T1000 (cell line): ENCODE measurements at places on chromosomes 4 and X.

- DNase-seq = peak; percentile 21
Observed at GRCh38 chr4:72505314-72505744, 63.7 kb downstream of the ADAMTS3 start.

DNA sequence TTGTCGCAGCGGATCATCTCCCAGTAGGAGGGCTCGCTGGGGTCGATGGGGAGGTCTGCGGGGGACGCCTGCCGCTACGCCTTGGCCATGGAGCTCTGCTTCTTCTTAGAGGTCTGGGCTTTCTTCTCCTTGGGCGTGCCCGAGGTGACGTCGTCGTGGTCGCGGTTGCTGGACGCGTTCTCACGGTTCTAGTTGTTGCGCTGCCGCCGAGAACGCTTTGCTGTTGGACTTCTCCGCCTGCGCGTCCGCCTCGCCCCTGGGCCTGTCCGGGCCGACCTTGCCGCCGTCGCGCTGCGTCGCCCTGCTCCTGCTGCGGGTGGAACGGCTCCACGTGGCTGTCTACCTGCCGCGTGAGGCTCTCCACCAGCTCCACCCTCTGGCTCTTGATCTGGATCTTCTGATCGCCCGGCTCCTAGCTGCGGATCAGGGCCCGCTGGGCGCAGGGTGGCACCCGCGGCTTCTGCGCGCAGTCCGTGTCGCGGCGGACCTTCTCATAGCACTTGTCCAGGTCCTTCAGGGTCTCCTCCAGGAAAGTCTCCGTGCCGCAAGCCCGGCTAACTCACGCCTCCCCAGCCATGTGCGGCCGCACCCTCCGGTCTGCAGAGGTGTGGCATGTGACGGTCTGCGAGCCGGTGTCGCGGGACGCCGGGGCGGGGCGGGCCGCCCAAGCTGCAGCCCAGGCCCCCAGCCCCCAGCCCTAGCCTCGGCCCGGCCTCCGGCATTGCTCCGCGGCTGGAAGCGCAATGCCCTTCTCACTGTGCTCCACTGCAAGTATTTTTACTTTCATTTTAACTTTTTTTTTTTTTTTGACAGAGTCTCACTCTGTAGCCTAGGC, 40.5 kb upstream of the OGT start:
- no peak for DNase-seq

GRCh38 chrX:118116713-118117550, at the start of gene KLHL13:
Gene KLHL13 (minus strand): TSS chrX:118116810. CDS start chrX:118028473, 88,337 bp downstream.
- peak; percentile 8 for DNase-seq

GRCh38 chrX:43655151-43656004, 721 bp upstream of the MAOA start:
- no peak for DNase-seq

- DNase-seq = no peak
Observed at GRCh38 chrX:115642311-115642710, 81.3 kb downstream of the PLS3 start.

DNA sequence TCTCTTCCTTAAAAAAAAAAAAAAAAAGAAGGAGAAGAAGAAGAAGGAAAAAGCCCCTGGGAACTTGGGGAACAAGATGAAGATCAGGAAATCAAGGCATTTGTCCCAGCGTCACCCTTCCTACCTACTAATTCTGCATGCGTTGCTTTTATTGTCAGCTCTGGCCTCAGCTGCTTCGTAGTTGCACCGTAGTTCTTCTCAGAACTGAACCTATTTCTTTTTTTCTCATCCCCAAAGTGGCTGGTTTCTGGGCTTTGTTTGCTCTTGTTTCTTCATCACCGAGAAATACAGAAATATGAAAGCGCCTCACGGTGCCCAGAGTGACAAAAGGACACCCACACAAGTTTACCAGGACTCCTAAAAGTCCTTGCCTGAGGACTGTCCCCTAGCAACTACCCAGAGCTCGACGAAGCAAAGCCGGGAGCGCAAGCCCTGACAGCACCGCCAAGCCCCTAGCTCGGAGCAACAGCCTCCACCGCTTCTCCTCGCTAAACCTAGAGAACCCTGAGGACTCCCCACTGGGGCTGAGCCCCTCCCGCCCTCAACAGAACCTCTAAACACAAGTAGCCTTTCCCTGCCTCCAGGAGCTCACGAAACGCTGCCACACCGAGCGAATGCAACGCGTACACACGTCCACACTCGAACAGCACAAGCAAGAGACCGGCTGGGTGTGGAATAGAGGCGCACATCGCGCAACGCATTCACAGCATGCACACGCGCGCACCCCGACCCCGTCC, 710 bp downstream of the PRKG2 start:
- DNase-seq = no peak

- DNase-seq = no peak
Observed at GRCh38 chr4:89483833-89484232, 176.2 kb upstream of the GPRIN3 start.

DNA sequence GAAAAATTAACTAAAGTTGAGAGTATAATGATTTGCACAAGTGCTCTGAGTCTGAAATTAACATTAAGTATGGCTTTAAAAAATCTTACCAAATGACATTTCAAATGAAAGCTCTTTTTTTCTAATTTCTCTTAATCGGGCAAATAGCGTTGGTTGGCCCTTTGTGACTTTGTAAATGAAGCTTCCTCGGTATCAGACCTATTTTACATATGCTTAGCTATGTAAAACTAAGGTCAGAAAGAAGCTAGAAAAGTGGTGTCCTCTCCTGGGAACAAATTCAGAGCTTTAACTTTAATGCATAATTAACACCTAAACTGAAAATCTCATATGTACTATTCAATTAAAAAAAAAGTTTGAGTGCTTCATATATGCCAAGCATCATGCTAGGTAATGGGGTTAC, 62.7 kb downstream of the N4BP2 start:
- no peak for DNase-seq

DNA sequence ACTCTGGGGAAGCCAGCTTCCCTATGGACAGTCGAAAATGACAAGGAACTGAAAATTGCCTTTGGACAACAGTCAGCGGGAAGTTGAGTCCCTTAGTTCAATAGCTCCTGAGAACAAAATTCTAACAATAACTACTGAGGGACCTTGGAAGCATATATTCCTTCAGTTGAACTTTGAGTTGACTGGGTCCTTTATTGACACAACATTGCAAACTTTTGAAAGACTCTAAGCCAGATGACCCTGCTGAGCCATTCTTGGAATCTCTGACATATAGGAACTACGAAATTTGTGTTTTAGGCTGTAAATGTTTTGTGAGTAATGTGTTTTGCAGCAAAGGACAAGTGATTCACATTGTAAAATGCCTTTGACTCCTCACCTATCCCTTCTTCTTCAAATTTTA, 548.8 kb upstream of the LCORL start:
- DNase-seq = no peak

DNA sequence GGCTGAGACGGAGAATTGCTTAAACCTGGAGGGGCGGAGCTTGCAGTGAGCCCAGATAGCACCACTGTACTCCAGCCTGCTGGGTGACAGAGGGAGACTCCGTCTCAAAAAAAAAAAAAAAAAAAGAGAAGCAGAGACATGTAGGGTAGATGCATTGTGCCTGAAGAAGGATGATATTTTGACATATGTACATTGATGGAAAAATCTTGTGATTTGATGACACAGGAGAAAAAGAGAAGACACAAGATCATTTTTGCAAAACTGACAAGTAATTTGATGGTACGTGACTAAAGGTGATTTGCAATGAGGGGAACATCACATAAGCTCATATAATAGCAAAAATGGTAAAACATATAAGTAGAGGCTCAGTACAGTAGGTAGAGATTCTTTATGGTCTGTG, 340.1 kb upstream of the FSTL5 start:
- DNase-seq = no peak

DNA sequence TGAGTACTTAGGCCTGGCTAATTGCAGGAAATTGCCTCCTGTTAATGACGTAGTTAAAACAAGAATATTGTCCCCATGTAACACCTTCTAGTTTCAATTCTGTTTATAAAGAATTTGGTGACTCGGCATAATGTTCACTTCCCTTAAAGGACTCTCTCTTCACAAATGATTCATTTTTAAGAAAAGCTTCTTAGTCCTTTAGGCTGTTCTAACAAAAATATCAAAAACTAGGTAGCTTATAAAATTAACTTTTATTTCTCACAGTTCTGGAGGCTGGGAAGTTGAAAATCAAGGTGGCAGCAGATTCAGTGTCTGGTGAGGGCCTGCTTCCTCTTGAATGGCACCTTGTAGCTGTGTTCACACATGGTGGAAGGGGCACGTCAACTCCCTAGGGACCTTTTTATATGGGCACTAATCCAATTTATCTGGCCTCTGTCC, 23.8 kb downstream of the COL25A1 start:
- DNase-seq = no peak

DNA sequence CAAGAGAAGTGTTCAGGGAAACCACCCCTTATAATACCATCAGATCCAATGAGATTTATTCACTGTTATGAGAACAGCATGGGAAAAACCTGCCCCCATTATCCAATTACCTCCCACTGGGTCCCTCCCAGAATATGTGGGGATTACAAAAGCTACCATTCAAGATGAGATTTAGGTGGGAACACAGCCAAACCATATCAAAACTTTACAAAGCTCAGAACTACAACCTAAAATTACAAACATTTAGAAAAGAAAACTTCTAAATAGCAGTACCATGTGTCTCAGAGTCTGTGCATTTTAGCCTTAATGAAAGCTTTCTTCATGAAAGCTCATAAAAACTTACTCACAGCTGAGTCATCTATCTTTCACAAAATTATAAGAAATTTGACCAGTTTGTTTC, 1442.8 kb upstream of the PCDH7 start:
- peak; percentile 55 for DNase-seq

DNA sequence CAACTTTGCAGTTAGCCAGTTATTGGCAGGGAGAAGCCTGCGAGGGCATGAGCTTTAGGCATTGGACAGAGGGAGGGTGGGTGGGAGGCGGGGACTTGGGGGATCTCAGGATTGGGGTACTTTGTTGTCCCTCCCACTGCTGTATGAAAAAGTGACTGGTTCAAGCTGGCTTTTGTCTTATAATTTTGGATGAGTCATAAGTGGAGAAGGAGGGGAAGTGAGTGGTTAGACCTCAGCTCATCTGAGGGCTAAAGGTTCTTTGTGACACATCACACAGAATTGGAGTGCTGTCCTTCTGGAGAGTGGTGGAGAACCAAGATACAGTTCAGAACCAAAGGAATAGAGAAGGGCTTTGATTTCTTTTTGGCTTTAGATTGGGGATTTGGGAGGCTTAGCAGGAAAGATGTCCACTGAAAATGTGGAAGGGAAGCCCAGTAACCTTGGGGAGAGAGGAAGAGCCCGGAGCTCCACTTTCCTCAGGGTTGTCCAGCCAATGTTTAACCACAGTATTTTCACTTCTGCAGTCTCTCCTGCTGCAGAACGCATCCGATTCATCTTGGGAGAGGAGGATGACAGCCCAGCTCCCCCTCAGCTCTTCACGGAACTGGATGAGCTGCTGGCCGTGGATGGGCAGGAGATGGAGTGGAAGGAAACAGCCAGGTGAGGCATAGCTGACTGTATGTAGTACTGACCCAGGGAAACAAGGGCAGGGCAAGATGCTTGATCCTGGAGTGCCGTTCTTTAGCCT, at the start of gene SLC4A4:
SLC4A4 (plus strand) TSS at position 175 of the 748 bp plus-strand sequence.
- no peak for DNase-seq

DNA sequence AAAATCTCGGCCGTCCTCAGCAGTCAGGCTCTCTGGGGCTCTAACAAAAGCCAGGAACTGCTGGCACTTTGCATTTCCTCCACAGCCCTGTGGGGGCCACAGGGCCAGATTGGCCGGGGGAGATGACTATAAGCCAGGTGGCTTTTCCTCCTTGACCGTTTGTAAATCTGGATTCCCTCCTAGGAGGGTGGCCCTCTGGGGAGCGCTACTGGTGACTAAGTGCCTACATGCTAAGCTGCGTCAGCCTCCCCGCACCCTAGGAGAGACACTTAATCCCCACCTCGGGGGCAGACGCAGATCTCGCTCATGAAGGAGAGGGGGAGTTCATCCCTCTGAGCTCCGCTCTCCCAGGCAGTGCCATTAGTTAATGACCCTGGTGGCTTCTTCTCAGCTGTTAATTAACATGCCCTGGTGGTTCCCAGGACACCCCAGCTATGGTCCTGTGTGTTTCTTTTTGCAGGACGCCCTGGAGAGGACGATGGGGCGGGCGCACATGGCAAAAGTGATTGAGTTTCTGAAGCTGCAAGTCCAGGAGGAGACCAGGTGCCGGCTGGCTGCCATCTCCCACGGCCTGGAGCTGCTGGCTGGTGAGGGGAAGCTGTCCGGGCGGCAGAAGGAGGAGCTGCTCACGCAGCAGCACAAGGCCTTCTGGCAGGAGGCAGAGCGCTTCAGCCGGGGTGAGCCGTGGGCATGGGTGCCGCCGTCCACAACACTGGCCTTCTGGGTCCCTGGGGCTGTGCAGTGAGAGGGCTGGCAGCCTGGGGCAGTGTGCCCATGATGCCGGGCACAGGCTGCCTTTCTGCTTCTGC, 41.6 kb downstream of the EVC start:
- peak; percentile 62 for DNase-seq

- DNase-seq = no peak
Observed at GRCh38 chrX:69076088-69076487, 89.2 kb downstream of the PJA1 start.

DNA sequence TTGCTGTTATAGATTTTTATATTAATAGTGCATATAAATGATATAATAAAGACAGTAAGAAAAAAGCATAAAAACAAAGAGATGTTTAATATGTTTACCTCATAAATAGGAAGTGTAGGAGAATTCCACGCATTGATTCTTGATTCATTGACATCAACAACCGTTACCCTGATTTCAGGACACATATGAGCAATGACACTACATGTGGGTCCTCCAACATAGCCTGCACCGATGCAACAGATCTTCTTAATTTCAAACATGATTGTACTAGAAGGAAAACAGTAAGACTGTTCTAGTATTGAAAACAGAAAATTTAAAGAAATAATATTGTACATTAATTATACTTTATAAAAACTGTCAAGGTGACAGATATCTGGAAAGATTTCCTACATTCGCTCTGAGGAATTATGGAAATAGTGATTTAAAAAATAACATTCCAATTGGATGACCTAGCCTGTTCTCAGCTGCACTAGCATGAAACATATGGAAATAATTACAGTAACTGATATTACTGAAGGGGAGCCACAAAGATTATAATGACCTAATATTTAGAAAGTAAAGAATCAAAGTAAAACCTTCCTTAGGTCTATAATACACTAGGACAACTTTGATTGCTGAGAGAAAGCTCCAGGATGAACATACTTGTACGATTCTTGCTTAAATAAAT, 5.9 kb downstream of the UGDH start:
- DNase-seq = no peak

DNA sequence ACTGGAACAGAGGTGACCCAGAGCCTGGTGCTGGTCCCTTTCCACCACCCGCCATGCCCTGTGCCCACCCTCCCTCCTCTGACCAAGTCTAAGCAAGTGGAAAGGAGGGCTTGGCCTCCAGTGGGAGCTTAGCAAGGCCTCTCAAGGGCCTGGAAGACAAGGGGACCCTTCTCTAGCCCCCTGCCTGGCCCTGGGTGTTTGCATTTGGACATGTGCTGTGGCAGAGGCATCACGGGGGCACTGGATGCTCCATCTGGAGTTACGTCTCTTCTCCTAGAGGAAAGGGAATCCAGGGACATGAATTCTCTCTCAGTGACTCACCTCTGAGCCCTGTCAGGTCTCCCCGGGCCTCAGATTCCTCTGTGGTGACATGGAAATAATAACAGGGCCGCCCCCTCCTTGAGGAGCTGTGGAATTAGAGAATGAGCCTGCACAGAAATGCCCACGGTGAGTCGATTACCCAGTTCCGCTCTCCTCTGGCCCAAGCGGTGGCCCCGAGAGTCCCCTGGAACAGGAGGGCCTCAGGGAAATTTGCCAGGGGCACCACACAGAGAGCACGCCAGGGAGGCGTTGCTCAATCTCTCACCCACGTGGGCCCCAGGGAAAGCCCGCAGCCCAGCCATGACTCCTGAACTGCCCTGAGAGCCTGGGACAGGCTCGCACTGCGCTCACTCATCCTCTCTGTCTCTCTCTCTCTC, 189.6 kb downstream of the BCOR start:
- DNase-seq = peak; percentile 83

- DNase-seq = no peak
Observed at GRCh38 chrX:152520653-152521052, 69.5 kb upstream of the GABRA3 start.
